Right lobe of liver (tissue), 6 donors: ENCODE measurements at places on chromosomes 7 and 10.

GRCh38 chr10:13347043-13347499 is 1.0 kb downstream of the SEPHS1 start:
- peak; percentile 49 for DNase-seq

GRCh38 chr7:148108381-148108780 is 482.2 kb upstream of the C7orf33 start:
- DNase-seq = no peak

GRCh38 chr7:157930926-157931466 is 594.2 kb downstream of the DNAJB6 start:
- DNase-seq = no peak

DNA sequence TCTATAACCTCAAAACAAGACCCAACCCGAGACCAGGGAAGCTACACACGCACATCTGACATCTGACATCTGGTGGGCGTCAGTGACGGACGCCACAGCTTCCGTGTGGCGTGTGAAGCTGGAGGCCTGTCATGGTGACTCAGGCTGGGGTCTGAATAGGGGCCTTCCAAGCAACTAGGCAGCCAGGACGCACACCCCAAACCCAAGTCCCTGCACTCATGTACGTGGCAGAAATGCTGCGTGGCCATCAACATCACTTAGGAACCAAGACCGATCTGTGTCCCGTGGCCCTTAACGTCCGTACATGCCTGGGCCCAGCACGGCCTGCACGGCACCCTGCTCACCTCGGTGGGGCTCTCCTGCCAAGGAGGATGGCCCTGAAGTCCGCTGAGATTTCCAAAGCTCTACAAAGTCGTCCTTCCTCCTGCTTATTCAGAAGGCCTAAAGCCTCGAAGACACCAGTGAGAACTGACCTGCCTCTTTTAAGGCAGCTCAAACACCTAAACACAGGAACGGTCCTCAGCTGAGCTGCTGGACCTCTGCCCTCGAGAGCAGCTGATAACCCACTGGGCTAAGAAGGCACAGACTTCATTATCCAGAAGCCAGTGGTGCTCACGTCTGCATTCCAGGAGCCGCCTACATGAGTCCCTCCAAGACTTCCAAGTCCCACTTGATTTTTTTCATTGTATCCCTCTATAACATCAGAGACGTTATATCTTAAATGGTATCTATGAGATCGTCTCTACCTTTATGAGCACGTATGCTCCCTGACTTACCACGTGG is 82.5 kb downstream of the DIP2C start:
- no peak for DNase-seq

- no peak for DNase-seq
These were observed 3.4 kb upstream of the HTRA1 start for GRCh38 chr10:122457934-122458333.

- DNase-seq = no peak
These were observed 38.6 kb downstream of the NEBL start for GRCh38 chr10:20858292-20859124.

DNA sequence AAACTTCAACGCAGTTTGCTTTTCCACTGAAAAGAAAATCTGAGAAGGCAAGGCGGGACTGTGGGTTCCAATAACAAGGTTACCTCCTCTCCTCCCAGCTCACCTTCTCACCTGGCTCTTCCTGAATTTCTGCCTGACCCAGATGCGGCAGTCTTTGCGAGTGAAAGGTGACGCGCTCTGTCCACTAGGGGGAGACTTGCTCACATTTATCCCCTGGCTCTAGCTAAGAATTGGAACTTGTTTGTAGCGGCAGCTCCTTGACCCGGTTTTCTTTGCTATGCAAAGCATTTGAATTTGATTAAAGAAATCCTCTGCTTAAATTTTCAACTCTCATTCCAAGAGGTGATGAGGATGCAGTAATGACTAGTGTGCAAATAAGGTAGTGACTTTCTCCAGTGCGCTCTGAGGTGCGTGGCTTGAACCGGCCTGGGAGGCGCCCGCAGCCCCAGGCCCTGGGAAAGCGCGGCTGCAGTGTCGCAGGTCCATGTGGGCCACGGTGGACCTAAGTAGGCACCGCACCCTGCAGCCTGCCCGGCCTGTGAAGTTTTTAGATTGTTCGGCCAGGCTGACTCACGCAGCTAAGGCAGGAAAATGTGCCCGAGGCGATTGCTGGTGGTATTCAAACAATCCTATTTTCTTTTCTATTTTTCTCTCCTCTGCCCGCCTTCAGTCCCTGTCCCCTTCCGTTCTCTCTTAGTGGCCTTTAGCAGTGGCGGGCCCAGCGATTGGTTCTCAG is 336.9 kb upstream of the NPSR1 start:
- DNase-seq = no peak
